ENCODE measurements at places on chromosomes 13 and 19.

GRCh38 chr13:110521946-110522345 is 39.6 kb downstream of the RAB20 start:
- no peak for DNase-seq

- DNase-seq, result no peak
Observed at GRCh38 chr13:32731074-32731473, 144.8 kb downstream of the PDS5B start.

GRCh38 chr13:99847318-99847750 is 124.2 kb downstream of the ZIC5 start:
- no peak for DNase-seq

DNA sequence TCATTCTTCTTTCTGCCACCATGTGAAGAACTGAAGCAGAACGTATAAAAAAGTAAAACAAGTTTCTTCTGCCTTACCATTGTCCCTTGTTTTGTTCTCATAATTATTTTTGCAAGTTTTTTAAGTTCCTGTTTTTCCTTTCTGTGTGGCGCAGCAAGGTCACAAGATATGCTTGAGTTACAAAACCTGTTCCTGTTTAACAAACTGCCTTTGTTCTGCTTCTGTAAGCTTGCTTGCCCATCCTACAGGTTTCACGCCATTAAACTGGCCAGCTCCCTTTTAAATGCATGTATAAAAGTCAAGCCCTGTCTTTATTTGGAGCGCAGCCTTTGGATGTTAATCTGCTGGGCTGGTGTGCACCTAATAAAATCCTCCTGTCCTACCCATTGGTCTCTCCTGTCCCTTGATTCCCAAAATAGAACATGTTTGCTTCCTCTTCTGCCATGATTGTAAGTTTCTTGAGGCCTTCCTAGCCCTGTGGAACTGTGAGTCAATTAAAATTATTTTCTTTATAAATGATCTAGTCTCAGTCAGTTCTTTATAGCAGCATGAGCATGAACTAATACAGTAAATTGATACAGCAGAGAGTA is 1115.4 kb downstream of the SLITRK1 start:
- DNase-seq, result no peak

DNA sequence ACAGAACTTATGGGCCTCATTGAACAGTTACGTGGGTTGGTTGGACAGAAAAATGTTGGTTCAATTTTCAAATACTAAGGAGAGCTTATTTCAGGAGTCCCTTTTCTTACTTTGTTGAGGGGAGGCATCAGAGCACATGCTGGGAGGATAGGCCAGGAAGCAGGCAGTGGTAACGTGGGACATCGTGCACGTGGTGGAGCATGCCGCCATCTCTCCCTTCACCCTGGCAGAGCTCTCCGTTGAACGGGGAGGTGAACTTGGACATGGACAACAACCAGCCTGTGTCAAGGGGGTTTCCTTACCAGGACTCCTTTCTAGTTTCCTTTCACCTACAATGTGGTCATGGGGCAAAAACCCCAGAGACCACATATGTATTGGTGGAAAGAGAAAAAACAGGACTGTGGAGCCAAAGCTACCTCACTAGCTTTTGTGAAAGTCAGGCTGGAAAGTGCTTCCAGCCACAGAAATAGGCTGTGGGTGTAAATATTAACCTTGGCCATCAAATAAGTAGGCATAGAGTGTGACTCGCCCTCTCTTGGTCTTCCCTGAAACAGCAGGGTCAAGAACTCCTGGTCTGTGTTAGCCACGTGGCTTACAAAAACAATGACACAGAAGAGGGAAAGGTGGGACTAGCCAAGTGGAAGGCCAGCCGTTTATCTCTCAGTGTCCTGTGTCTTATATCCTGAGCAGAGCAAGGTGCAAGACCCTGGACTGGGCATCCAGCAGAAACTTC is 14.4 kb downstream of the MICOS13 start:
- peak; percentile 67 for DNase-seq

- DNase-seq, result no peak
Observed at GRCh38 chr19:10812196-10812595, 23.8 kb downstream of the TMED1 start.

- DNase-seq, result no peak
Observed at GRCh38 chr13:113002913-113003290, 33.9 kb downstream of the MCF2L start.

GRCh38 chr13:35648201-35648600 is 171.7 kb upstream of the MAB21L1 start:
- no peak for DNase-seq

DNA sequence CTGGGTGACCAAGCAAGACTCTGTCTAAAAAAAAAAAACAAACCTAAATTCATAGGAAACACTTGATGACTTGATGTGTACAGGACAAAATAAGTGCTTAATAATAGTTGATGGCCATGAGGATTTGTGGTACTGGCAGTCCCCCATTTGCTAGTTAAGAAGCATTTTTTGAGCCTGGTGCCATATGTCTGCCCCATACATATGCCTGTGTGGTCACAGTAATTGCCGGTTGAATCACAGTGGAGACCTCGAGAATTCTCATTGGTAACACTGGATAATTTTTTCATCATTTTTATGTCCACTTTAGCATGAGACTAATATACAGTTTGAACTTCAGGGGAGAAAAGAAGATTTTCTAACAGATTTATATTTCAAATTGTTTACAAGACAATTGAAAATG is 79.2 kb downstream of the LRCH1 start:
- no peak for DNase-seq

DNA sequence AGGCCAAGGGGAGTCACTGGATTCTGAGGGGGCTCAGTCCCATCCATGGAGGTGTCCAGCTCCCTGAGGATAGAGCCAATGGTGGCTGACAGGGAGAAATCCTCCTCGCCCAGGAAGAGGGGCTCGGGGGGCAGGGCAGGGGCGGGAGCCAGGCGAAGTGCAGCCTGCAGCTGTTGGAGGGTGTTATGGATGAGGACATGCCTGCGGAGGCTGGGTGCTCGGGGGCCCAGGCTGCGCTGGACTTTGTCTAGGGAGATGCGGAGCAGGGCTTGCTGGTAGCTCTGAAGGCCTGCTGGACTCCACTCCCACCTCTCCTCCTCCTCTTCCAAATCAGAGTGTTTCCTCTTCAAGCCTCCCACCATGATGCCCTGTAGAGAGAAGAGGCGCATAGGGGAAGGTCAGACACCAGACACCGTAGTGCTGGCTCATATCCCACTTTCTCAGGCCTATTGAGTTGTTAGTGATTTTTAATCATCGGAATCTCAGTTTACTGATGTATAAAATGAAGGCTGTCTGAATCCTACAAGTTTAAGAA is 2.3 kb downstream of the SERTAD3 start:
- no peak for DNase-seq

- no peak for DNase-seq
Observed at GRCh38 chr19:29308977-29309590, 96.1 kb upstream of the UQCRFS1 start.

GRCh38 chr13:94329754-94330551 is 149.5 kb downstream of the DCT start:
- DNase-seq, result peak; percentile 83

- DNase-seq, result peak; percentile 57
Observed at GRCh38 chr19:44202470-44202869, 9.9 kb upstream of the ZNF227 start.

GRCh38 chr19:27689734-27690241 is 1523.2 kb downstream of the UQCRFS1 start:
- DNase-seq, result no peak

DNA sequence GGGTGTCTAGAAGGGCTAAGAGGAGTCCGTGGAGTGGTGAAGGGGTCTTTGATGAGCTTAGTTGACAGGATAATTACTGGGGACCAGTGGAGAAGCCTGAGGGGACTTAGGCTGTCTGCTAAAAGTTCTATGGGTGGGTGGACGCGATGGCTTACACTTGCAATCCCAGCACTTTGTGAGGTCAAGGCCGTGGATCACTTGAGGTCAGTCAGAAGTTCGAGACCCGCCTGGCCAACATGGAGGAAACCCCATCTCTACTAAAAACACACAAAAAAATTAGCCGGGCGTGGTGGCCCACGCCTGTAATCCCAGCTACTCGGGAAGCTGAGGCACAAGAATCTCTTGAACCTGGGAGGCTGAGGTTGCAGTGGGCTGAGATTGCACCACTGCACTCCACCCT is 2.8 kb upstream of the GSK3A start:
- no peak for DNase-seq

GRCh38 chr13:43905435-43906031 is 25.8 kb downstream of the LACC1 start:
- DNase-seq, result peak; percentile 64

GRCh38 chr19:47540748-47541147 is 25.9 kb upstream of the NAPA start:
- peak; percentile 37 for DNase-seq

- no peak for DNase-seq
Observed at GRCh38 chr19:27765912-27766725, 1446.8 kb downstream of the UQCRFS1 start.

- no peak for DNase-seq
Observed at GRCh38 chr13:50779443-50780200, 63.9 kb downstream of the DLEU7 start.

DNA sequence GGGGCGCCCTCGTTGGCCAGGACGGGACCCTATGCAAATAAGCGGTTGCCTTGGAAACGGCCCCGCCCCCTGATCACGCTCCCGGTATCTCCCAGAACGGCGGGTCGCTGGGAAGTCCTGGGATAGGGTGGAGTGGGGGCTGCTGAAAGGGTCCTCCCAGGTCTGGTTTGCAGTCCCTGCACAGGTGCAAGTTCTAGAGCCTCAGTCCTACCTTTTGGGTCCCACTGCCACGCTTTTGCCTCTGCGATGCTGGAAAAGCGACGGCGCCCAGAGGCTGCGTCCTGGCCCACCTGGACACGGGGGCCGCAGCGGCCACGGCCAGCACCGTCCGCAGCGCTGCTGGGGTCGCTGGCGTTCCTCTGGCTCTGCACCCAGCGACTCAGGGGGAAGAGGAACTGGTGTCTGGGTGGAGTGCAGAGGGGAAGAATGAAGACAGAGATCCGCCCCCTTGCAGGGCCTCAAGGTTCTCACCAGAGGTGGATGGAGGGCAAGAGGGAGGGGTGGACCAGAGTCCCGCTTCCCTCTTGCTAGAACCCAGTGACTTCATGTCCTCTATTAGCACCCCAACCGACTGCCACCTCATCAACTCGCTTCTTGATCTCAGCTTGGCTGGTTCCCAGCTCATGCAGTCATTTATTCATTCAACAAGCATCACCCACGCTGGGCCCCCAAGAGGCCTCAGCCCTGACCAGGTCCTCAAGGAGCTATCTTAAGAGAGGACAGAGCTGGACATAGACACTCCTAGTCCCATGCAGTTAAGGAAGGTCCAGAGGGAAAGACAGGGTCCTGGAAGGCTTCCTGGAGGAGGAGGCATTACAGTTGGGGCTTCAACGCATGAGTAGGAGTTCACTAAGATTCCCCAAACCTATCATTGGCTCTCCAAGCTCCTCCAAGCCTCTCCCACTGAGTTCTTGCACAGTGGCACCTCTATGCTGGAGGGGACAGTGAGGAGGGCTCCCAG is at the start of gene LRRC25:
TSS of gene LRRC25 (minus strand) at position 381 of the 961 bp plus-strand sequence. CDS start 659 bp downstream, outside the sequence.
- no peak for DNase-seq

DNA sequence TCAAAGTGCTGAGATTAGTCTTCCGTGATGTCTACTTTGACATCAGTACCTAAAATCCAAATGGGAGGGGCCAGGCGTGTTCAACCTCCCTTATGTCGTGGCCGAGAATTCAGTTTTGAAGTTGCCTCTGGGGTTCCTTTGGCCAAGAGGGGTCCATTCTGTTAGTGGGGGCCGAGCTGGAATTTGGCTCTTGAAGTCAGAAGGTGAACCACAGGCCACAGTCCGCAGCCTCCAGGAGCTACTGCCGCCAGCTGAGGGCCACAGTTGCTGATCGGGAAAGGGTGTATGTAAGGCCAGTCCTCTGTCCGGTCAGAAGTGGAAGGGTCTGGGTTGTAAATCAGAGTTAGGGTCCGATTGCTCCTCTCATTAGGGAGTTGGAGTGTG is 31.0 kb downstream of the ATP11A start:
- no peak for DNase-seq

DNA sequence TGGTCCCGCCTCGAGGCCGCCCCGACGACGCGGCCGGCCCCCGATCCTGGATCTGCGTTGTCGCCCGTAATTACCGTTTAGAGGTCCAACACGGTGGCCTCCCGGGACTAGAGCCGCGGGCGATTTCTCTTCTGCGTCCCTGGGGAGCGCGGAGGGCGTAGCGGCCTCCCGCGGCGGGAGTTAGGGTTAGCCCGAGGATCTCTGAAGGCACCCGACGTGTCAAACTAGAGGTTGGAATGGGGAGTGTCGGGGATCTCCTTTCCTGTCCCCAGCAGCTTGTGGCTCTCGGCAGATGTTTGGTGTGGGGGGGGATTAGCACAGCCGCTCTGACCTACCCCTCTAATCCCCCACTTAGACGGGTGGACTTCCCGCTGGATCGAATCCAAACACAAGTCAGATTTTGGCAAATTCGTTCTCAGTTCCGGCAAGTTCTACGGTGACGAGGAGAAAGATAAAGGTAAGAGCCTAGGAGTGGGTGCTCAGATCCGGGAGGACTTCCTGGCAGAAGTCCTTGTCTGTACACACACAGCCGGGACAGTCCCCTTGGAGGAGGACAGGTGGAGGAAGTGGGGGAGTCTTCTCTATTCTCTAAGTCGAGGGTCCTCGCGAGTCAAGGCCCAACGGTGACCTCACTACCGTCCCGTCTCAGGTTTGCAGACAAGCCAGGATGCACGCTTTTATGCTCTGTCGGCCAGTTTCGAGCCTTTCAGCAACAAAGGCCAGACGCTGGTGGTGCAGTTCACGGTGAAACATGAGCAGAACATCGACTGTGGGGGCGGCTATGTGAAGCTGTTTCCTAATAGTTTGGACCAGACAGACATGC is 581 bp downstream of the CALR start:
- peak; percentile 44 for DNase-seq

DNA sequence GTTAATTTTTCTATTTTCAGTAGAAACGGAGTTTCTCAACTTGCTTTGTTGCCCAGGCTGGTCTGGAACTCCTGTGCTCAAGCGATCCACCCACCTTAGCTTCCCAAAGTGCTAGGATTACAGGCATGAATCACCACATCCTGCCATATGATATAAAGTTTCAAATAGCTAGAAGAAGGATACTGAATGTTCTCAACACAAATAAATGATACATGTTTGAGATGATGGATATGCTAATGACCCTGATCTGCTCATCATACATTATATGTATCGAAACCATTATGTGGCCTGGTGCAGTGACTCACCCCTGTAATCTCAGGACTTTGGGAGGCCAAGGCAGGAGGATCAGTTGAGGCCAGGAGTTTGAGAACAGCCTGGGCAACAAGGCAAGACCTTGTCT is 11.5 kb downstream of the CIB3 start:
- DNase-seq, result peak; percentile 92

GRCh38 chr13:80454245-80454644 is 113.3 kb upstream of the SPRY2 start:
- DNase-seq, result peak; percentile 0

Data from M059J (cell line).